ENCODE measurements at places on chromosomes 3 and 15.

DNA sequence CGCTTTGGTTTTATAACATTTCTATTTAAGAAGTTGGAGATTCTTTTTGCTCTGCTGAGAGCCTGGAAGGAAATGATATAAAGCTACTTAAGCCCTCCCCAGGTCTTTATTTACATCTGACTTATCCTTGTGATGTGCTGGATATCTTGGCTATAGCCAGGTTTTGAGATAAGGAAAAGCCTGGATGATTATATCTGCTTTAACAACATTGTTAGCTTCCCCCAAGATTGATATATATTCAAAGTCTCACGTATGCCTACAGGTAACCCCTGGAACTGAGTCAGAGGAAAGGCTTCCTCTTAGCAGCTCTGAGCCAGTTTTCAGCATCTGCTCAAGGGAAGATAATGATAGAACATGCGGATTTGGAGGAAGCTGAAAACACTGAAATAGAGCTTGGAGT is 61.5 kb upstream of the CRBN start:
- DNase-seq = no peak

DNA sequence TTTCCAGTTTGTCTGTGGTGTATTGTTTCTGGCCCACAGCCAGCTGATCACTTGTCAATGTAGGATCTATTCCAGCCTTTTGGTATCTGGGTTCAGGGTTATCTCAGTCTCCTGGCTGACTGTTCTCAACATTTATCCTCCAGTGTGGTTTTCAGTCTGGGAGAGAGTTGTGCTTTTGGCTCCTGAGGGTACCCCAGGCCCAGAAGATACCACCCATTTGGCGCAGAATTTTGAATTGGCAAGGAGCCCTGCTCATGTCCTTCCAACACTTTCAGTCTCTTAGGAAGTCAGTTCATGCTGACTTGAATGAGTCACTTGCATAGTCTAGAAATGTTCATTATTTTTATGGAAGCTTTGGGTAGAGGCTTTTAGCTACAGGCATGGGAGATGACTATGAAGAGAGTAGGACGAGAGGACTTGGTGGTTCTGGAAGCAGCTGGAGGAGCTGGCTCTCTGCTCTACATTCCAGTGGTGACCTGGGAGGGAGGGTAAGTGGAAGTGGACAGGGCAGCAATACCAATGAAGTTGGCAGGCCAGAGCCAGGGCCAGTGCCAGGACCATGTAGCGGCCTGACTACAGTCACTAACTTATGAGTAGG is 7.2 kb downstream of the POLR2H start:
- DNase-seq = no peak

GRCh38 chr3:159273608-159274007 is 471.8 kb downstream of the MFSD1 start:
- no peak for DNase-seq

- DNase-seq = no peak
These were observed 30.3 kb downstream of the ROBO1 start for GRCh38 chr3:79737530-79737929.

DNA sequence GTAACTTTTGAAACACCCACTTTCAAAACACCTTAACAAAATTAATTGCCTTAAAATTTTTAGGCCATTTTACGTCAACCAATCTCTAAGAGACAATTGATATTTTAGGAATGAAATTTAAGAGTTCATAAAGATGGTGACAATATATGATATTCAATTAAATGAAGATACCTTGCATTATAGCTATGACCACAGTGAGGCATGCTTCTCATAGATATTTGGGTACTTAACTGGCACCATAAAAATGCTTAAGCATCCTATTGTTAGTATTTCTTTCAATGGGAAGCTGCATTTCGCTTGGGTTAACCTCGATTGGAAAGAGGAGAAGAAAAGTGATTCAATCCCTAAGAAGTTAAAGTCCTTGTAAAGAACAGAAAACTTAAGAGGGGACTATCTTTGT is 209.0 kb downstream of the GAP43 start:
- no peak for DNase-seq

GRCh38 chr3:14941871-14942270 is 5.5 kb upstream of the NR2C2 start:
- no peak for DNase-seq
